ENCODE measurements at places on chromosomes 1 and 21.

DNA sequence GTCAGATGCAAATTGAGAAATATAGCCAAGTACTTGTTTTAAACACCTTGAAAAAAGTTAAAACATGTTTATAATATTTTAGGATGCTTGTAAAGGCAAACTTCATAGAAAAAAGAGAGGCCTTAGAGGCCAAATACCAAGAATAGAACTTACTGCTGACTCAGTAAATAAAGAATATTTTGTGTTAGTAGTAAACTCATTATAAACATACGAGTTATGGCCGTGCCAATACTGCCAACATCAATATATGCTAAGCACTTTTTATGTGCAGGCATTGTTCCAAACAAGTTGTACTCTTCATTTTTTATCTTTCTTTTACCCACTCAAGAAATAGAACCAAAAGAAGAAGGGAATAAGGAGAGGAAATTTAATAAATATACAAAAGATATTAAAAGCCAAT, 705.9 kb upstream of the NCAM2 start:
- DNase-seq = no peak

DNA sequence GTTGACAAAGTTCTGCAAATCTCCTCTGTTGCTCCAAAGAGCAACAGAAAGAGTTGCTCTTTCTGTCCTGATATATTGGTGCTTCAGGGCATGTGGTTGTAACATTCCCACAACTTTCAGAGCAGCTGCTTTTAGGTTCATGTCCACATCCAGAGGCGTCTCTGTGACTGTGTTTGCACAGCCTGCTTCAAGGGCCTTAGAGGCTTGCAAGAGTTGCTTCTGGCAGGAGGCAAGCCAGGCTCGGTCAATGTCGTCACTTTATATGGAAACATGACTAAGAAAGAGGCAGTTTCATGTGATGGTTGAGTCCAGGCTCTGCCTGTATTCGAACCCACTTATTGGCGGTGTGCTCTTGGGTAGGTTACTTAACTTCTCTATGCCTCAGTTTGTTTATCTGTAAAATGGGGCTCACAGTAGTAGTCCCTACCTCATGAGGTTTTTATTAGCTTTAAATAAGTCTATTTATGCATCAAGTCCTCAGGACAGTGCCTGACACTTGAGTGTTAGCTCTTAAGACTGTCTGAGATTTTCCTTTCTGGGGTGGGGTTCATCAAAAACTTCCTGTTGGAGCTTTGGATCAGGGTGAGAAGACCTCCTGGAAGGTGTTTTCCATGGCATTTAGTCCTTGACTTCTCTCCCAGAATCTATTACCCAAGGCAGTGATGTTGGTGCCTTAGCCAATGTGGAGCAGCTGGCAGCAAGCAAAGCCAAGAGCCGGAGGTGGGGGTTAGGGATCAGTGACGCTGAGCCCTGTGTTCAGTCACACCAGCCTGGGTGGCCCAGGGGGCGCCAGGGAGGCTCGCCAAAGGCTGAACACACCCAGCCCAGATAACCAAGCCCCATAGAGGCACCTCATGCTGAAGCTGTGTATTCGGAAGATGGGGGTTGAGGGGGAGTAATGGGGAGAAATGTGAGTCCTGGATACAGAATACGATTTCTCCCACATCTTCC, 18.9 kb downstream of the LHX4 start:
- DNase-seq = no peak

DNA sequence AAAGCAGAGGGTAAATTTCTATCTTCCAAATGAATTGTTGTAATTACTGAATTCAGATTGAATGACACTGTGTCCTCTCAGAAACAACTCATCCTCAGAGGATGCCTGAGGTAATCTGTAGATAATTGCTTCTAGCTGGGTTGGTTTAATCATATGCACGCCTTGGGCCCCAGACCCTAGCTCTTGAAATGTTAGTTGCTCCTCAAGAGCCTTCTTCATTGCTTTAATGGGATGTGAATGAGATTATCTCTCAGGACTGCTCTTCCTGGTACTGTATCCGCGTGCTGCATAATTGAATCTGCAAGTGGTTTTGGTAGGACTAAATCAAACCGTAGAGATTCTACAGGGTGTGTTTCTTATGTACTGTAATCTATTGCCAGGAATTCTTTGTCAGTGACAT, 569.3 kb upstream of the NEGR1 start:
- DNase-seq = no peak

DNA sequence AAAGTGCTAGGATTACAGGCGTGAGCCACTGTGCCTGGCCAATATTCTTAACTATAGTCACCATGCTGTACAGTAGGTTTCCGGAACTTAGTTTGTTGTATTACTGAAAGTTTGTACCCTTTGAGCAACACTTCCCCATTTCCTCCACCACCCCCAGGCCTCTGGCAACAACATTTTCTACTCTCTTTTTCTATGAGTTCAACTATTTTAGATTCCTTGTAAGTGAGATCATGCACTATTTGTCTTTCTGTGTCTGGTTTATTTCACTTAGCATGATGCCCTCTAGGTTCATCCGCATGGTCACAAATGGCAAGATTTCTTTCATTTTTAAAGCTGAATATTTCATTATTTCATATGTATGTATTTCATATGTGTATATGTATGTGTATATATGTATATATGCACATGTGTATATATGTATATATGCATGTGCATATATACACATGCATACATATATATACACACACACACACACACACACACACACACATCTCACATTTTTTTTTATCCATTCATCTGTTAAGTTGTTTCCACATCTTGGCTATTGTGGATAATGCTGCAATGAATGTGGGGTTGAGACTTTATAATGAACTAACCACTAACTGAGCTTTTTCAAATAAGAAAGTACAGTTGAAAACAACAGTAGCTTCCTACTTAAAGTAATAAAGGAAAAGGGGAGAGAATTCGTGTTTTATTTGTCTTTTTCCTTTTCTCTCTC, 256.8 kb upstream of the C1orf105 start:
- DNase-seq = no peak

DNA sequence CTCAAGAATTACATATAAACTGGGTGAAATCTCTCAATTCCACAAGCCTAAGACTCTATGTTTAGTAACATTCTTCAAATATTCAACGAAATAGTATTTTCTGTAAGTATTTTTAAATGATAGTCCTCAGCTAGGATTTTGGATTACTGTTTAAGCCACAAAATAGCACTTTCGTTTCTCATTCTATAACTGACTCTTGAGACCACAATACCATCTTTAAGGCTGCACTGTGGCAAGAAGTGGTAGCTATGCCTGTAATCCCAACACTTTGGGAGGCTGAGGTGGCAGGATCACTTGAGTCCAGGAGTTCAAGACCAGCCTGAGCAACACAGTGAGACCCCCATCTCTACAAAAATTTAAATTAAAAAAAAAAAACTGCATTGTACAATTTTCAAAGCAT, 126.7 kb downstream of the CDC42BPA start:
- no peak for DNase-seq

GRCh38 chr1:116291024-116291423, 82.0 kb upstream of the ATP1A1 start:
- DNase-seq = no peak

GRCh38 chr1:92848201-92848600, 16.4 kb downstream of the RPL5 start:
- no peak for DNase-seq

DNA sequence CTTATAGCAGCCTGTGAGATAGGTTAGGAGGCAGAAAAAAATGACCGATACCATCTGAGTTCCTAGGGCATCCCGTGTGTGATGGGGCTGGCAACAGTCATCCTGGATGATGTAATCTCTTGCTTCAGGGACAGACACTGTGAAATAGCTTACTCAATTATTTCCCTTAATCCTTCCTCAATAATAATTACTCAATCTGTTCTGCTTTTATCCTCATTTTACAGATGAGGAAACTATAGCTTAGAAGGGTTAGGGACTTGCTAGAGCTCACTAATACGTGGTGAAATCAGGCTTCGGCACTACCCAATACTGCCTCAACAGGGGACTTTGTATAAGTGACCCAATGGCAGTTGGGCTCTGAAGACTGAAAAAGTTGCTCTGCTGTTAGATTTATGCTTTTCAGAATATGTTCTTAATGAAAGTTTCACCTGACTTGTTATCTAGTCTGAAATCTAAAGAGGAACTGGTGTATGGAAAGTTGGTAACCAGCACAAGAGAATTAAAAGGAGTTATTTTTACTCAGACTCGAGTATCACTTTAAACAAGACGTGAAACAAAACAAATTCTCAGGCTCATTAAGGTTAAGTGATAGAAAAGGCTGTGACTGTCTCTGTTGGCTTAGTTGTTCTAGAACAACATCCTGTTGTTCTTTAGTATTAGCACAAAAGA, 14.4 kb downstream of the CD55 start:
- no peak for DNase-seq

DNA sequence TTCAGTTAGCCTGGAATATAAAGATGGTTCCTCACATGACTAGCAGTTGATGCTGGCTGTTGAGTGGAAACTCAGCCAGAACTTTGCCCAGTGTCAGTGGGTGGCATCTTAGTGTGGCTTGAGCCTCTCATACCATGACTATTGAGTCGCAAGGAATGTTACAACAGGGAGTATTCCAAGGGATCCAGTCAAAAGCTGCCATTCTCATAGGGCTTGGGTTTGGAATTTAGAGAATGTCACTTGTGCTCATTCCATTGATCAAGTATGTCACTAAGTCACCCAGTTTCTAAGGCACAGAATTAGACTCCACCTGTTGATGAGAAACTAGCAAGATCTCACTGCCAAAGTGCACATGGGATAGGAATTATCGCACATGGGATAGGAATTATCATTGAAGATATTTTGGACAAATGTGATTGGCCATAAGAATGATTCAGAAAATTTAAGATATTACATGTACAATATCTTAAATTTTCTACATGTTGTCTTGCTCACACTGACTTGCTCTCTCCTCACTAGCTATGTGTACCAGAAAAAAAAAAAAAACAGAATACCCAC, 1290.7 kb upstream of the ADGRL2 start:
- DNase-seq = no peak

DNA sequence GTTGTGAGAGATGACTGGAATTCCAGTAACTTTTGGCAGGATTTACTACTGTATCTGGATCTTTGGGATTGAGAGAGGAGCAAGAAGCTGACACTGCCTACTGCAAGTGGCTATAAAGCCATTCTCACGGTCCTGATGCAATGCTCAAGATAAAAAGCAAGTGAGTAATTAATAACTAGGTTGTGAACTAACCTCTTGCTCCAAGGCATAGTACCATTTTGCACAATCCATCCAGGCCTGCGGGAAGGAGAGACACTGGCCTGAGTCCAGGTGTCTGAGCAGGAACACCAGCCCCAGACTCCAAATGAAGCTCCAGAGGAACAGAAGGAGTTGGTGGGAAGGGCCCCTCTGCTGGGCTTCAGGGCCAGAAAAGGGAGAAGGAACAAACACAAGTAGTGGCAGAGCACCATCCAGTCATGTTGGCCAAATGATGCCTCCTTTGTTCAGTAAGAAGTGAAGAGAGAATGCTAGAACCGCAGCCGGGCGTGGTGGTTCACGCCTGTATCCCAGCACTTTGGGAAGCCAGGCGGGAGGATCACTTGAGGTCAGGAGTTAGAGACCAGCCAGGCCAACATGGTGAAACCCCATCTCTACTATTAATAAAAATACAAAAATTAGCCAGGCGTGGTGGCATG, 9.9 kb upstream of the SLC45A3 start:
- DNase-seq = no peak

DNA sequence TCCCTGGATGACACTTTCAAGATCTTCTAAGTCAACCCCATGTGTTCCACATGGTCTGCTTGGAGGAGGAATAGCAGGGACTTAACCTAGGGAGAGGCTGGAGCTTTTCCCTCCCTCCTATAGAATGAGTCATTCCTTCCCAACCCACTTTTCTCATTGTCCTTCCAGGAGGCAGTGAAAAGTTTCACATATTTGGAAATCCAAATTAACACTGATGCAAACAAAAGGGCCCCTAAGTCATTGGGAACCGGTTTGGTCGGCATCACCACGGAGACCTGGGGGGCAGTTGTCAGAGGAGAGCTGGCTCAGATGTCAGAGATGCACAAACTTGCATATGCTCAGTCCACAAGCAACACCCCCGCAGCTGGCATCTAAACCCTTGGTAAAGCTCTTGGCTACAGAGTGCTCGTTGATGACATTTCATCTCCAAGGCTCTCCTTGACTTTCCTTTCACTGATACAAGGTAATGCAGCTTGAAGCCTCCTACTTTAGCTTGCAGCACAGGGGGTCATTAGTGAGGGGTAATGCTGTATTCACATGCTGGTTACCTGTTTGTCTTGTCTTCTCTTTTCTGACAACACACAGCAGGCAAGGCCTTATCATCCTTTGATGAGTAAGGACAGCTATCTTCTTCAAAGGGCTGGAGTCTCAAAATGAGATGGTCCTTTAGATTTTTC, 12.3 kb upstream of the LRRC8D start:
- DNase-seq = no peak

GRCh38 chr1:41583658-41584547, 99.4 kb upstream of the EDN2 start:
- no peak for DNase-seq

All from COLO829 (cell line).